ENCODE measurements at places on chromosomes 12 and 14.
A peak's percentile ranks its signal among the peaks of the same experiment; 100 is the strongest.

DNA sequence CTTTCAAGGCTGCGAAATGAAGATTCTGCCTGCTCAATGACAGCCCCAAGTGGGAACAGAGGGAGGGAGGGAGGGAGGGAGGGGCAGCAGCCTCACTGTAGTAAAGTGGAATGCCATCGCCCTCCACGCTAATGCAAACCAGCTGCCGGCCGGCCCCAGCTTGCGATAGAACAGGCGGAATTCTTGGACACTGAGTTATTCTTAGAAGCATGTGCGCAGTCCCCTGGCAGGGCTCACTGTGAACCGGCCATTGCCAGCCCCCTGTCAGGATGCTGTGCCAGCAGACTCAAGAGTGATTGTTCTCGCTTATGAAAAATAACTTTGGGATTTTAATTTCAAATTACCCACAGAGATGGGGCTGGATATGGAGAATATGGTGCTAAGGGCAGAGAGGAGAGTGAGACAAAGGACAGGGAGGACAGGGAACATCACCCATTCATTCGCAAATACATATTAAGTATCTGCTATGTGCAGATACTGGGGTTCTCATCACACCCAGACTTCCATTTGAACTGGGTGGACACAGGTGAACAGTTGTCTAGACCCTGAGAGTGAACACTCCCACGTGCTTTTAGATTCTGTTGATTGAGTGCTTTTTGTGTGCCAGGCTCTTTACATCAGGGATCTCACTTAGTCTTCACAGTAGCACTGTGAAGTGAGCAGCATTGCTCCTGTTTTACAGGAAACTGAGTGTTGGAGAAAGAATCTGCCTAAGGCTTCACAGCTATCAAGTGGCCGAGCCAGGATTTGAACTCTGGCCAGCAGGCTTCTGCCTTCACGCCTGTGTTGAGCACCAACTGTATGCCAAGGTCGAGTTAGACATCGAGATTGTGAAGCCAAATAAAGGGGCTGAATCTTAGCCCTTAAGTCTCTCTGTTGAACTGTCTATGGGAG is 192.9 kb downstream of the C12orf75 start:
- DNase-seq = no peak

GRCh38 chr14:52939427-52939826 is 11.4 kb downstream of the FERMT2 start:
- DNase-seq = no peak

- DNase-seq = no peak
These were observed 119.8 kb downstream of the TBX5 start for GRCh38 chr12:114286145-114286544.

DNA sequence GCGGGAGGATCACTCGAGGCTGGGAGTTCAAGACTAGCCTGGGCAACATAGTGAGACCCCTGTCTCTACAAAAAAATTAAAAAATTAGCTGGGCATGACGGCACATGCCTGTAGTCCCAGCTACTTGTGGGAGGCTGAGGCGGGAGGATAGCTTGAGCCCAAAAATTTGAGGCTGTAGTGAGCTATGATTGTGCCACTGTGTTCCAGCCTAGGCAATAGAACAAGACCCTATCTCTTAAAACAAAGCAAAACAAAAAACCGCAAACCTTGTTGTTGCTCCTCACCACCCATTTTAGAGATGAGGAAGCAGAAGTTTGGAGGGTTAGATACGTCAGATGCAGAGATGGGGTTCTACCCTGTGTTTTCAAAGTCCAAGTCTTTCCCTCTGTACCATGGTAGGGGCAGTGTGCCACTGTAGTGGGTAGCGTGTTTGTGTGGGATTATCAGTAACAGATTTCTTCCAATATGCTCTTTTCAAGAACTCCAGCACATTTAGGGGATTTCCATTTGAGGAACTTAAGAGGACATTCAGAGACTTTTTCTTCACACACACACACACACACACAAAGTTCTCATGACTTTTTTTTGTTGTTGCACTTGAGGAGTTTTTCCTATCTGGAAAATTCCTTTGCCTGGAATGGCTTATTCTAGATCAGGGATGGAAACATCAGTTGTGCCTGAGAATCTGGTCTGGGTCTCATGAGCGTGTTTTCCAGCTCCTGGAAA is 186.5 kb downstream of the CHST11 start:
- no peak for DNase-seq

- DNase-seq = no peak
These were observed 520 bp downstream of the CSRP2 start for GRCh38 chr12:76878099-76878898.

DNA sequence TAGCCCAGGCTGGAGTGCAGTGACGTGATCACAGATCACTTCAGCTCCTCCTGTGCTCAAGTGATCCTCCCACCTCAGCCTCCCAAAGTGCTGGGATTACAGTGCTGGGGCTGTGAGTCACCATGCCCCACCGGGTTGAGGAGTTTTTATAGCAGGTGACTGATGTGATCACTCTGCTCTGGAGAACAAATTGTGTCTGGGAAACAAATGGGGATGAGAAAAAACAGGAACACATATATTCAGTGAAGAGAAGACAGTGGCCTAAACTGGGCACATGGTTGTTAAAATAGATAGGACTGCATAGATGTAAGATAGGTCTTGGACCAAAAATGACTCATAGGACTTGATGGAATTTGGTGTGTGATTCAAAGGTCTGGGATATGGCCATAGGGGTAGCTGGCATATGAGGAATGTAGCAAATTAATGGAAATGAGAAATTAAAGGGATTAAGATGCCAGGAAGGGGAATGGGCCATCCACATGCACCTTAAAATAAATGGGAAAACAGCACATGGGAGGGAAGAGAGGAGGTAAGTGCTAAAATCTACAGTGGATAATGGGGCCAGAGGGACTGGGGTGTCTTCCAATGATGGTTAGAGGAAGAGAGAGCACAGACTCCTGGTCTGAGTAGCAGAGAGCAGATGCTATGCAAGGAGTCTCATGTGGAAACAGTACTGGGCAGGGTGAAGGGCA is 11.2 kb downstream of the BCAT1 start:
- no peak for DNase-seq

GRCh38 chr14:73143003-73143402 is 6.7 kb downstream of the PSEN1 start:
- DNase-seq = no peak

DNA sequence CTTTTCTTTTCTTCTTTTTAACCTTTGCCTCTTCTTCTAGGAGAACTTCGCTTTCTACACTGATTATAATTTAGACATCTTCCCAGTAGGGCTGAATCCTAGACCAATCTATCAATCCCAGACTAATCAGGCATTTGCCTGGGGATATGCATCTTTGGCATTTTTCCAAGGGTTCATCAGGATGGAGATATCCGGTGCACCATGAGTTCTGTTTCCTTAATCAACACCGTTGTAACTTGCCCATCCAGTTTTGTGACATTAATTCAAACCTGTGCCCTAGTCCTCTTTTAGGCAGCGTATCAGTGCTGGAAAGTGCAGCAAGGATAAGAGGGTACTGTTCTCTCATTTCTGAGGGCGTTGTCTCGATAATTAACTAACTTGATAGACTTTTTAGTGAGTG is 617 bp upstream of the MGP start:
- no peak for DNase-seq

GRCh38 chr12:24979329-24979728 is 30.4 kb upstream of the BCAT1 start:
- DNase-seq = no peak

- no peak for DNase-seq
These were observed 467.5 kb downstream of the VRK1 start for GRCh38 chr14:97264516-97265230.

- DNase-seq = no peak
These were observed 1.3 kb downstream of the RITA1 start for GRCh38 chr12:113186666-113187325.

- DNase-seq = peak; percentile 84
These were observed 473.1 kb downstream of the TMEM121 start for GRCh38 chr14:105999361-106000028.

DNA sequence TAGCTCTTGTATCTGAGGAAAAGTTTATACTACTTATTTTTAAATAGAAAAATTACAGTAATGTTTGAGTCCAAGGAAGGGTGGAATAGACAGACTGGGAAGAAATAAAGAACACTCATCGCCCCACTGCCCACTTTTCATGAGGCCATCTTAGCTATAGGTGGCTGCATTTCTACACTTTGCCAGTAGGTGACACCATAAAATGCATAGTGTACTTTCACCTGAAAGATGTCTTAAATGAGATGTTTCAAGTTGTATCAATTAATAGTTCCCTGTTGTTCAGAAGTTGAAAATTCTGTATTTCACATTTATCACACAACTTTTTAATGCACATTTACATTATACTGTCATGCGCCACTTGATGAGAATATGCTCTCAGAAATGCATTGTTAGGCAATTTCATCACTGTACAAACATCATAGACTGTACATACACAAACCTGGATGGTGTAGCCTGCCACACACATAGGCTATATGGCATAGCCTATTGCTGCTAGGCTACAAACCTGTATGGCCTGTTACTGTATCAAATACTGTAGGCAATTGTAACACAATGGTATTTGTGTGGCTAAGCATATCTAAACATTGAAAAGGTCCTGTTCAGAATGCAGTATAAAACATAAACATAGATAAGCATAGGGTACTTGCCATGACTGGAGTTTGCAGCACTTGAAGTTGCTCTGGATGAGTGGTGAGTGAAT is 27.6 kb downstream of the PMCH start:
- no peak for DNase-seq

- no peak for DNase-seq
These were observed 23.8 kb downstream of the ZFYVE21 start for GRCh38 chr14:103739466-103739792.

DNA sequence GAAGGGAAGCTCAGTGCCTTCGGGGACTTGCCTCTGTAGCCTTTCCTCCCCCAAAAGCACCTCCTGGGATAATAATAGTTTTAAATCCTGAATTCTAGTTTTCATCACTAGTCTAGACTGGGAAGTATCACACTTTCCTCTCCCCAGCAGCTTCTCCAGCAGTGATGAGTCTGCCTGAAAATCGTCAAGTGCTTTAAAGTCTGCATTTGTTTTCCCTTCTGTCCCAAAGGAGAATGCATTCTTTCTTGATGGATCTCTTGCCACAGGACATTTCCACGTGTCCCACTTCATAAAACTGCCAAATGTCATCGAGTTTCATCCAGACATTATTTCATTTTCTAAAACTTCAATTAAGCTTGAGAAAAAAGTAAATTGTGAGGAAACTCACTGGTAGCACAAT is 15.0 kb downstream of the CSRP2 start:
- DNase-seq = no peak

- DNase-seq = no peak
These were observed 411.0 kb upstream of the OR4E1 start for GRCh38 chr14:22084393-22085281.

DNA sequence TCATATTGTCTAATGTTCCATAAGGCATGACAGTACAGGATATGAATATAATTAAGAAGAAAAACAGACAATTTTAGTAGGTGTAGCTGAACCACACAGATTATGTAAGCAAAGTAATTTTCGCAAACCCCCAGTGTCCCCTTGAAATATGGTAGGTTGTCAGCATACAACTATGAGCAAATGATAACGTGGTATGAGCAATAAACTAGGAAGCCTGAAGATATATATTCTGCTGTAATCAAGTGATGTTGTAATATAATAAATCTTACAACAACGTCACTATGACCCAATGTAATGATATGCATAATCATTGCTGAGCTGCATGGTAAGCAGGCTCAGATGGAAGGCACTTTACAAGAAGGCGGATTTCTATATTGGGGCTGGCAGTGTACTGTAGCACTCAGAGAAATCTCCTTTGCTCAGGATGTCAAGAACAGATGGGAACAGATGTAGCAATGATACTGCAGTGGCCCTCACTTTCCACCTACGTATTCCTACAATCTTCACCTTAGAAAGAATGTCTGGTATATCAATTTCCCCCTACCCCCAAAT is 47.8 kb upstream of the MYF6 start:
- no peak for DNase-seq

- no peak for DNase-seq
These were observed 256.6 kb downstream of the NAV3 start for GRCh38 chr12:78087363-78087675.

GRCh38 chr14:83757916-83758315 is 1772.0 kb upstream of the FLRT2 start:
- no peak for DNase-seq

GRCh38 chr12:85823436-85824180 is 12.6 kb downstream of the RASSF9 start:
- DNase-seq = no peak

- no peak for DNase-seq
These were observed 11.3 kb downstream of the PPP2R5C start for GRCh38 chr14:101772770-101773169.

DNA sequence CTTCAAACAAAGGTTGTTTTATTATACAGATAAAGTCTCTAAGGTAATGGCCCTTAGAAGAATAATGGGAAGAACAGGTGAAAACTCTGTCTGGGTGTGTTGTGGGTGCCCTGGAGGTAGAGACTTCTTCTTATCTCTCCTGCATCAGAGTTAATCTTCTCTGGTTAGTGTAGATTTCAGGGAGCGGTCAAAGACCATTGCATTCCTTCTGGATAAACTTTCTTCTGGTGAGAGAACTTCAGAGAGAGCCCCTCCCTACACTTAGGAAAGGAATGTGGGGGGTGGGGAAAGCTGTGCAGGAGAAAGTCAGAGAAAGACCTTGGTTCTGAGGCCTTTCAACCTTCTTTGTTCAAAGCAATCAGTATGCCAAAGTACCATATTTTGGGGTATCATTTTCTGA is 658.5 kb downstream of the DIO2 start:
- DNase-seq = no peak

- DNase-seq = no peak
These were observed 40.2 kb upstream of the CCT2 start for GRCh38 chr12:69545081-69545480.

GRCh38 chr12:58575256-58575655 is 345.0 kb downstream of the LRIG3 start:
- no peak for DNase-seq

DNA sequence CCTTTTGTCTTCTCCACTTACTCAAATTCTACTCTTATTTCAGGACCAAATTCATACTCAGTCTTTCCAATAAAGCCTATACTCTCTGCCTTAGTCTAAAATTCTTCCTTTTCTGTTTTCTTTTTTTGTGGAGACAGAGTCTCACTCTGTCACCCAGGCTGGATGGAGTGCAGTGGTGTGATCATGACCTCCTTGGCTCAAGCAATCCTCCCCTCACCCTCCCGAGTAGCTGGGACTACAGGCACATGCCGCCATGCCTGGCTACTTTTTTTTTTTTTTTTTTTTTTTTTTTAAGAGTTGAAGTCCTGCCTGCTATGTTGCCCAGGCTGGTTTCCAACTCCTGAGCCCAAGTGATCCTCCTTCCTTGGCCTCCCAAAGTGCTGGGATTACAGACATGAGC is 11.9 kb downstream of the SRP54 start:
- no peak for DNase-seq

All from stimulated activated CD8-positive, alpha-beta memory T cell treated with anti-CD3 and anti-CD28 coated beads, Interleukin-4, amount 100 ng/mL, for 24 hours (primary cell).